Activated CD8-positive, alpha-beta memory T cell treated with anti-CD3 and anti-CD28 coated beads, Interleukin-2, amount 10 ng/mL, durations not matched to agents 7 days and 5 days (primary cell): ENCODE measurements at places on chromosomes 7 and 10. TPM values are rescaled to one million over a fixed set of nuclear protein-coding genes. Genes with fewer than 3 reads are reported as not detected.

The VSIR gene
- total RNA-seq, result 68.4 TPM

The CAPZA2 gene
- total RNA-seq, result 90.9 TPM

The PPP1R9A gene
- total RNA-seq, result 0.07 TPM

The ACBD7 gene
- total RNA-seq, result 1.5 TPM

The GRID1 gene
- not detected for total RNA-seq
